Activated T-helper 1 cell treated with anti-CD3 and anti-CD28 coated beads, Interleukin-12 subunit alpha, Interleukin-12 subunit beta, Interleukin-2, Interleukin-4 antibody, amounts not matched to agents 30 ng/mL and 10 ng/mL and 1 ng/mL, durations not matched to agents 14 hours and 24 hours and 36 hours (primary cell): ENCODE measurements at places on chromosomes 6 and 20. TPM values are rescaled to one million over a fixed set of nuclear protein-coding genes. Genes with fewer than 3 reads are reported as not detected.
A peak's percentile ranks its signal among the peaks of the same experiment; 100 is the strongest.

DNA sequence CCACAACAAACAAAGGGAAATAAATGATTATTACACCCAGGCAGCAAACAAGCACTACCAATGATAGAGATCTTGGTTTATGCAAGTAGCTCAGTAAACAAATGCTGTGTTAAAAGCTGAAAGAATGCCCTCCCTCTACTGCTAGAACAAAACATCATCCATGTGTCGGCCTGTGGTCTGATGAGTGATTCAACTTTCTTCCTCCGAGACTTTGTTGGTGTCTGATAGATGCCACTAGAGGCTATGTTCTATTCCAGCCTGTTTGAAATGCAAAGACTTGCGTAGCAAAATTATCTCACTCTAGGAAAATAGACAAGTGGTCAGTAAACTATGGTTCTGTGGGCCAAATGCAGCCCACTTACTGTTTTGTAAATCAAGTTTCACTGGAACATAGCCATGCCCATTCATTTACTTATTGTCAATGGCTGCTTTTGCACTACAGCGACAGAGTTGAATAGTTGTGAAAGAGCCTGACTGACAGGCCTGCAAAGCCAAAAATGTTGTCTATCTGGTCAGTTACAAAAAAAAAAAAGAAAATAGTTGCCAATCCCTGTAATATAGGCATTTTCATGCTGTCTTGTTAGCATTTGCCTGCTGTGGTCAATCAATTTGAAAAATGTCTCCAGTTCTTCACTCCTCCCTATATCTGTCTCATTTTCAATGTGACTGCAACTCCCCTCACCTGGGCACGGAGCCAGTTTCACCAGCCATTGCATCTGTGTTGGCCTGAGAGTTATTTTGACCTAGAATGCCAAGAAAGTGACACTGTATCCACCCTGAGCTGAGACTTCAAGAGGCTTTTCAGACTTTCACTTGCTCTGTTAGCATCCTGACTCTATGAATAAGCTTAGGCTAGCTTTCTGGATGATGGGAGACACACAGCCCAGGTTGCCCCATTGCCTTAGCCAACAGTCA lies 544.6 kb upstream of the BTBD3 start:
- no peak overlapping the region for H3K4me3 ChIP-seq
- no peaks in the 10 kb centered on the region for H3K36me3 ChIP-seq
- H3K27me3 ChIP-seq, result no peaks in the 10 kb centered on the region

DNA sequence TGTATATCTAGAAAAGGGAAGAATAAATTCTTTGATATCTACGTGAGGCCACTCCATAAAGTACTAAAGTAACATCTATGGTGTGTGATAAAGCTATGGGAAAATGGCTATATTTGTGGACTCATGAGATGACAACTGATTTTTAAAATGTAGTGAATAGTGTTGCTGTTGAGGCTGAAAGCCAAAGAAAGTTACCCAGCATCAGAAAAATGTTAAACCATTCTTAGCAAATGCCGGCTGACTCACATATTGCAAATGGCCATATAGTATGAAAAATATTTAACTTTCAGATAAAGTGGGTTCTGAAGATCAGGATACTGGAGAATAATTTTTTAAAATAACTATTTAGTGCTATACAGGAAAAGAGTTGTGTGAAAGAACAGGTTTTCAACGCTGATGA lies 129.9 kb upstream of the GRIK2 start:
- H3K27ac ChIP-seq, result no peak overlapping the region
- H3K4me1 ChIP-seq, result no peaks in the 10 kb centered on the region
- no peaks in the 10 kb centered on the region for H3K27me3 ChIP-seq
- no peak overlapping the region for H3K4me3 ChIP-seq

- no peaks in the 10 kb centered on the region for H3K4me1 ChIP-seq
- no peaks in the 10 kb centered on the region for H3K36me3 ChIP-seq
- H3K4me3 ChIP-seq, result no peak overlapping the region
- H3K27ac ChIP-seq, result no peak overlapping the region
- DNase-seq, result no peak
These were observed 114.7 kb downstream of the EDN3 start for GRCh38 chr20:59414936-59415623.

DNA sequence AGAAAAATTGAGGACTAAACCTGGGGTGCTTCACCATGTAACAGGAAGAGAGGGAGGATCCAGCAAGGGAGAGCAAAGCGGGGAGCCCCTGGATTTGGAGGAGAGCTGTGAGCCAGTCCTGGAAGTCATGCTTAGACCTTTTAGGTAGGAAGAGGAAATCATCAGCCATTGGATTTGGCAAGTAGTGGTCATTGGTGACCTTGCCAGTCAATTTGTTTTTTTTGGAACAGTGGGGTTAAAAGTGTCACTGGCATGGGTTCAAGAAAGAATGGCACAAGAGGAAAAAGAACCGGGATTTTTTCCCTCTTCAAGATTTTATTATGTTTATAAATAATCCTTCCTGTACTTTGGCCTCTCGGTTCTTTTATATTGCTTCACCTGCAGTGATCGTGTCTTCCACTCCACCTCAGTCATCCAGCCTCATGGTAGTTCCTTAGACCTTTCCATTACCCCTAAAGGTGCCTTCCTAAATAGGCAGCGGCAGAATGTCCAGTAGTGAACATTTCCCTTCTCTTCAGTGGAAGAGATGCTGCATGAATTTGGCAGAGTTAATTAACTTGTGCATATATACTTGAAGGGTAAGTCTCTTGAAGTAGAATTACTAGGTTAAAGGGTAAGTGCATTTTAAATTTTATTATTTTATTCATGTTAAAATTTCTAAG lies 124.7 kb downstream of the QKI start:
- no peak for DNase-seq
- H3K36me3 ChIP-seq, result peaks cover 6% of the 10 kb centered on the region
- H3K4me3 ChIP-seq, result no peak overlapping the region
- H3K27ac ChIP-seq, result no peak overlapping the region
- H3K27me3 ChIP-seq, result no peaks in the 10 kb centered on the region

DNA sequence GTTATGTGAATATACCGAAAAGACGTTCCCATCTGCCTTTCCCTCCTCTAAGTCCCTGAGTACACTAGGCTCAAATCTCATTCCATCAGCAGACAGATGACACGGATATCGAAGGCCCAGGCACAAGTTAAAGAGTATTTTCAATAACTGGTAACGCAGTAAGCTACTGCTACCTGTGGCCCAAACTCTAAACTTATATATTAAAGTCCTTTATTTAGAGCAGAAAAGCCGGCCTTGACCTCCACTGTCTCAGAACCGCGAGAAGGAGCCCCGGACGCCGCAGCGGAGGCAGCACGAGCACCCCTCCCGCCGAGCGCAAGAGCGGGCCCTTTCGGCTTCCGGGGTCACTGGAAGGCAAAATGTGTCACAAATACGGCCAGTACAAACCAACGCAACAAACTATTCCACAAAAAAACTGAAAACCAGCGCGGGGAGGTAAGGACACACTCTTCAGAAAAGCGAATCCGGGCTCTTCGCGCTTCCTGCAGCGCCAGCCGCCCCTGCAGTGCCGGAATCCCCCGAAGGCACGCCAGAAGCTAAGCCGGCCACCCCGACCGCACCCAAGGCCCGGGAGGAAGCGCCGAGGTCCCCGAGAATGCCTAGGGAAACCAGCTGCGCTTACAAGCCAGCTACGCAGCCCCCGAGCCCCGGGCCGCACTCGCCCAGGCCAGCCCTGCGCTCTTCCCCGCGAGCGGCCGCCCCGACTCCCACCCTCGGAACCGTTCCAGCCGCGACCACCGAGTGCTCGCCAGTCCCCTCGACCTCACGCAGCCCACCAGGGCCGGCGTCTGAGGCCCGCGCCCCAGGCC lies 681 bp downstream of the DIDO1 start:
- DNase-seq, result peak; percentile 39
- H3K4me1 ChIP-seq, result peaks cover 73% of the 10 kb centered on the region
- H3K4me3 ChIP-seq, result peak overlapping the region; percentile 91
- no peaks in the 10 kb centered on the region for H3K27me3 ChIP-seq
- peaks cover 10% of the 10 kb centered on the region for H3K36me3 ChIP-seq

DNA sequence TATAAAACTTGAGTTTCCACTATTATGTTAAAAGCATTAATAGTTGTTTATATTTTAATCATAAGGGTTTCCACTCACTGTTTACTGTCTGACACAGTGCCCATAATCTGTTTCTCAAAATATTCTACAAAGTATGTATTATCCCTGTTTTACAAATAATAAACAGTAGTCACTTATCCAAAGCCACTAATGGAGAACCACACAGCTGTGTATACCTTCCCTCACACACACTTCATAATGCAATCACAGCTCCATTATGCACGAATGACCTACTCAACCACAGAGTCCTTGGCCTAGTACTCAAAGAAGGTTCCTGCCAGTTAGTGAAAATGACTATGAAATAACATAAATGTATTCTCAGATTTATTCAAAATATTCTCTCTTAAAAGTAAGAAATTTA lies 103.1 kb downstream of the EPB41L2 start:
- no peaks in the 10 kb centered on the region for H3K36me3 ChIP-seq
- DNase-seq, result no peak
- no peaks in the 10 kb centered on the region for H3K27me3 ChIP-seq
- H3K4me3 ChIP-seq, result no peak overlapping the region

DNA sequence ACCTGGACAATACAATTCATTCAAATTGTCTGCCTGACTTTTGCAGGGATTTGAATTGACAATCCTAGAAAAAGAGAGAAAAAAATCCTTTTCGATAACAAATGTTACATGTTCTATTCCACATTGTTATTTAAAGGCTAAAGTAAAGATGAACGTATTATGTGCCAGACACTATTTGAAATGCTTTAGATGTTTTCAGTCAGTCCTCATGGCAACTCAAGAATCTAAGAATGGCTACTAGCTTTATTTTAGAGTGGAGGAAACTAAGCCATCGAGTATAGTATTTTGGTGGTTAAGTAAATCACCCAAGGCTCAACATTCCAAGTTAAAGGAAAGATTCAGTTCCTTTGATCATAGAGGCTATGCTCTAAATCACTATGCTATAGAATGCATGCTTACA lies 558.6 kb upstream of the MAN1A1 start:
- no peak for DNase-seq
- H3K4me1 ChIP-seq, result no peaks in the 10 kb centered on the region
- peaks cover 2% of the 10 kb centered on the region for H3K27me3 ChIP-seq
- H3K36me3 ChIP-seq, result no peaks in the 10 kb centered on the region

DNA sequence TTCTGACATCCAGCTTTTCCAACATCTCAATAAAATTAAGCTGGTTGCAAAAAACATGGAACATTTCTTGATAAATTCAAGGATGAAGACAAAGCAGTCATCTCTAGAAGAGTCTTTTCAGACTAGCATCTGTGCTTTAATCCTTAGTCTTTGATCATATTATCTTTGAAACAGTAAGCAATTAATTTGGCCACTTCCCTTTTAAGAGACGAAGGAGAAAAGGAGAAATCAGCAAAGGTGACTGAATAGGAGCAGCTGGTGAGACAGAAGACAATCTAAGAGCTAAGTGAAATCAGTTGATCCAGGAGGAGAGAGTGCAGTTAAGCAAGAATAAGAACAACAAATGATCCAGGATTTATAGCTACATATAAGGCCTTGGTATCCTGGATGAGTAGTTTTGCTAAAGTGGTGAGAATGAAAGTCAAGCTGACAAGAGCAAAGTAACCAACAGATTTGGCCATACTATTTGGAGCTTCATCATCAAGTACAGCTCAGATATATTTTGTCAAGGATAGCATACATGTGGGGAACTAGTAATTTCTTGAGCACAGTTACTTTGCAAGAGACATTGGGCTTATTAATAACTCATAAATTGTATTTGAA lies 215.5 kb downstream of the ADGB start:
- H3K27me3 ChIP-seq, result peaks cover 10% of the 10 kb centered on the region
- no peak for DNase-seq
- H3K4me3 ChIP-seq, result no peak overlapping the region
- no peaks in the 10 kb centered on the region for H3K36me3 ChIP-seq
- H3K4me1 ChIP-seq, result no peaks in the 10 kb centered on the region
- H3K27ac ChIP-seq, result no peak overlapping the region

DNA sequence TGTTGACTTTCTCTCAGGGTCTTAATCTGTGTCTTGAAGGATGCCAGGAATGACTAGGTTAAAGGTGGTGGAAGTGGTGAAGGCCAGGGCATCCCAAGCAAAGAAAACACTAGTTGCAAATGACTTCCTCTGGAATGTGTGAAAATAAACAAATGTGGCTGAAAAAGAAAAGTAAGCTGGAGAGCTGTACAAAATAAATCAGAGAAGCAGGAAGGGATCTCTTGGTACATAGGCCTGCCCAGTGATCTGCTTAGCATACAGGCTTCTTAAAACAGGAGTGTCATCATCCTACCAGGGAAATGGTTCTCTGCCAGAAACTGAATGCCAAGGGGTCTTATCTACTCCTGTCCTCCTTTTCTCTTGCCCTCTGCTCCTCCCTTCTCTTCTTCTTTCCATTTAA lies 1616.0 kb downstream of the KHDRBS2 start:
- H3K27ac ChIP-seq, result no peak overlapping the region
- H3K4me1 ChIP-seq, result no peaks in the 10 kb centered on the region
- no peaks in the 10 kb centered on the region for H3K36me3 ChIP-seq
- H3K4me3 ChIP-seq, result no peak overlapping the region
- H3K27me3 ChIP-seq, result no peaks in the 10 kb centered on the region
- DNase-seq, result no peak

GRCh38 chr6:147506704-147507114 lies 1.8 kb upstream of the SAMD5 start:
- DNase-seq, result no peak
- H3K4me1 ChIP-seq, result peaks cover 7% of the 10 kb centered on the region
- H3K4me3 ChIP-seq, result peak overlapping the region; percentile 57
- peaks cover 43% of the 10 kb centered on the region for H3K27me3 ChIP-seq
- no peaks in the 10 kb centered on the region for H3K36me3 ChIP-seq

GRCh38 chr6:155432293-155432692 lies 23.3 kb downstream of the NOX3 start:
- no peak overlapping the region for H3K27ac ChIP-seq
- H3K36me3 ChIP-seq, result no peaks in the 10 kb centered on the region
- H3K27me3 ChIP-seq, result no peaks in the 10 kb centered on the region
- H3K4me3 ChIP-seq, result no peak overlapping the region
- no peak for DNase-seq

- H3K27me3 ChIP-seq, result peaks cover 14% of the 10 kb centered on the region
- no peaks in the 10 kb centered on the region for H3K36me3 ChIP-seq
- no peaks in the 10 kb centered on the region for H3K4me1 ChIP-seq
- no peak overlapping the region for H3K27ac ChIP-seq
These were observed 127.7 kb downstream of the VEGFA start for GRCh38 chr6:43897571-43898302.

DNA sequence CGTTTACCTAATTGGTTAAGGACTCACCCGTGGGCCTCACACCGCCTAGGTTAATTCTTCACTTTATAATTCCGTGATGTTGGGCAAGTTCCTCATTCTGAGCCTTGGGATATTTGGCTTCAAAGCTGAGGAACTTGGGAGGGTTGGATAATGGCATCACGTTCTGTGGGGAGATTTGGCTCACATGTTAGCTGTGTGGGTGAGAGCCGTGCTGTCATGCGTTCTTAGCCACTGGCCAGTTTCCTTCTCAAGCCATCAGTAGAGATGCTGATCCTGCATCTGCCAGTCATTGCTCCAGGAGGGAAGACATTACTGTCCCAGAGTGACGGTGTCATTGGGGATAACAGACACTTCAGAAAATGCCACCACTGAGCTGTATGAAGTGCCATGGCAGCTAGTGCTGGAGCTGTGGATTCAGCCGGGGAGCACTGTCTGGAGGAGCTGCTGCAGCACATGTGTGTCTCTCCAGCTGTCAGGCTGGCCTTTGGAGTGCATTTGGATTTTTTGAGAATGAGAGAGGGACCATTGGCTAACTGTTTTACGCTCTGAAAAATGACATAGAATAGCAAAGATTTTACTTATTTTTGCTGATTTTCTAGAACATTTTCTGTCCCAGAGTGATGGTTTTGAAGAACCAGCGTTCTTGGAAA lies 16.5 kb downstream of the IGF2R start:
- H3K27me3 ChIP-seq, result no peaks in the 10 kb centered on the region
- DNase-seq, result no peak
- H3K4me1 ChIP-seq, result peaks cover 88% of the 10 kb centered on the region

ZBTB46 gene
- total RNA-seq, result 1.1 and 1.2 TPM in 2 replicates

ECT2L gene
- total RNA-seq, result not detected in 2 replicates

NKAIN4 gene
- total RNA-seq, result not detected in 2 replicates
